SW 1271 (cell line): ENCODE measurements at places on chromosomes 3 and 15.

GRCh38 chr15:57158589-57158988 lies 217.7 kb upstream of the CGNL1 start:
- DNase-seq, result peak; percentile 35

DNA sequence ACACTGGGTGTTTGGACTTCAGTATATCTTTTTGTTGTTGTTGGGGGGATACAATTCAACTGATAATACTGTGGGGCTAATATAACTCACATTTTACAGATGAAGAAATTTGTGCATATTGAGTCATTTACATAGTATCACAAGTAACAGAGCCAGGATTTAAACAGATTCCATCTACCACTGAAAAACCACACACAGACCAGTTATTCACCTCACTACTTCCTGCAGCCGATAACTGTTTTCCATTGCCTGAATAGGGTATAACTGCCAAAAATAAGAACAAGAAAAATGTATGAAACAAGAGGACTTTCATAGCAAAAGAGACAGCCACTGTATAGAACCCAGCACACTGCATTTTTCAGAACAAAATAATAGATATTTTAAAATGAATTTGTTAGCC lies 215.8 kb upstream of the CNTN6 start:
- no peak for DNase-seq

GRCh38 chr3:67239353-67239752 lies 241.2 kb downstream of the KBTBD8 start:
- DNase-seq, result no peak

DNA sequence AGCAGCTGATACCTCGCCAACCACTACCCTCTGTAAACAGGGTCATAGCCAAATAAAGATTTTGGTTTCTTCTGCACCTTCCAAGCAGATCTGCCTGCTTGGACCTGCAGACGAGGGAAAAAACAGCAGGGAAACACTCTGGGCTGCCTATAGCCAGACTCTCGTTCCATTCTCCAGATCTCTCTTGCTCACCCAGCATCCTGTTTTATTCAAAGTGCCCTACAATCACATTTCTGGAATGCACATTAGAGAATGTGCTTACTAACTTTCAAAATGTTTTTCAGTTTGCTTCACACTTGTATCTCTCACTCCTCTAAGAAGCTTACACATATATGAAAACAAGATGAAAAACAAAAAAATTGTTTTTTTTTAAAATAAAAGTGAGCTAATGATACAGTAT lies 71.4 kb downstream of the MLH1 start:
- no peak for DNase-seq

DNA sequence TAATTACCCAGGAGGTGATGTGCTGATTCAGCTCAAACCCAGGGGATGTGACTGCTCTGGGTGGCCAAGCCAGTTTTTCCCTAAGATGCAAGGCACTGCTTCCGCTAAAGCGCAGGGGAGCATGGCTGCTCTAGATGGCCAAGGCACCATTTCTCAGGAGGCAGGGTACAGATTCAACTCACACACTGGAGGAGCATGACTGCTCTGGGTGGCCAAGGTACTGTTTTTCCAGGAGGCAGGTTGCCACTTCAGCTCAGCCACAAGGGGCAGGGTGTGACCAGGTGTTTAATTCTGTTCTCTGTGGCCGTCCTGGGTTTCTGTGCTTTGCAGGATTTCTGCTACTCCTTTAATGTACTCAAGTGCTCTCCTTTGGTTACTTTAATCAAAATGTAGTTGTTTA lies 659.3 kb upstream of the ARRDC4 start:
- DNase-seq, result no peak

- no peak for DNase-seq
Observed at GRCh38 chr3:159513444-159513843, 475.2 kb upstream of the IL12A start.

DNA sequence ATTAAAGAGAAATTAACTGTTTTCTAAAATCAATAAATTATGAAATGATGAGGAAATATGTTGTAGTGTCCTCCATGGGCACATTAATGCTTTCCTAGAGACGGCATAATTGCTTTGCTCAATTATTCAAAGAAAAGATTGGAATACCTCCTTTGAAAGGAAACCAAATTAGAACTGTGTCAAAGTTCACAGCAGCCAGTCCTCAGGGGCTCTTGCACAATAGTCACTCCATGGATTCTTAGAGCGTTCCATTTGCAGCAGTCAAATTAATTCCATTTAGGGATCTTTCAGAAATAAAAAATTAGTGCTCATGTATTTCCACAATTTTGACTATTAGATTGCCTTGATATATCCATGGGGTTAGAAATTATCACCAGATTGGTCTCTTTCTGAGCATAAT lies 841.6 kb upstream of the DPPA4 start:
- DNase-seq, result no peak

DNA sequence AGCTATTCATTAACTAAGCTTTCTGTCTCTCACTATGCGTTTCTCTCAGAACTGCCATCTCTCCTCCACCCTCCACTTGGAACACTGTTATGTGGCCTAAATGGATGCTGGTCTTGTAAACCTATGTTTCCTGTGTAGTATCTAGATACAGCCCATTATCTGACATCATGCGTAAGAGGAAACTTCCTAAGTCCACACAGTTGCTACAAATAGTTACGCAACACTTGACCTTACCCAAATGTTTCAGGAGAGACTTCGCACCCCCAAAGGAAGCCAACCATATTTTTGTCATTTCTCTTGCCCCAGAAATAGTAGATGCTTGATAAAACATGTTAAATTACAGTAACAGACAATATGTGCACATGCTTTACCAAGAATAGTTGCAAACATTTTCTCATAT lies 87.2 kb upstream of the TPRG1 start:
- no peak for DNase-seq

DNA sequence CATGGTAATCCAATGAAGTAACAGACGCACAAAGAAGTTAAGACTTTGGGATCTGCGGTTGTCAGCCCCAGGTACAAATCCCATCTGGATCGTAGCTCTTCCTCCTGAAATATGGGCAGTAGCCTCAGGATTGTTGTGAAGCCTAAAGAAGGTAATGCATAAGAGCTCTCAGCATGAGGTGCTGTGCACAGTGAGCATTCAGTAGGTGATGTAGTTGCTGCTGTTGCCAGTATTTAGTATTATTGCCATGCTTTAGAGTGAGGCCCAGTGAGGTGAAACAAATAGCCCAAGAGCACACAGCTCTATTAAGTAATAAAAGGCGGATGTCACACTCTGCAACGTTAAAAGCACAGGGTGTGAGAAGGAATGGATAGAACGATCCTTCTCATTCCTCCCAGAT lies 225.7 kb downstream of the GABRG3 start:
- no peak for DNase-seq

- no peak for DNase-seq
Observed at GRCh38 chr3:183437061-183437460, 8.6 kb upstream of the MCF2L2 start.

DNA sequence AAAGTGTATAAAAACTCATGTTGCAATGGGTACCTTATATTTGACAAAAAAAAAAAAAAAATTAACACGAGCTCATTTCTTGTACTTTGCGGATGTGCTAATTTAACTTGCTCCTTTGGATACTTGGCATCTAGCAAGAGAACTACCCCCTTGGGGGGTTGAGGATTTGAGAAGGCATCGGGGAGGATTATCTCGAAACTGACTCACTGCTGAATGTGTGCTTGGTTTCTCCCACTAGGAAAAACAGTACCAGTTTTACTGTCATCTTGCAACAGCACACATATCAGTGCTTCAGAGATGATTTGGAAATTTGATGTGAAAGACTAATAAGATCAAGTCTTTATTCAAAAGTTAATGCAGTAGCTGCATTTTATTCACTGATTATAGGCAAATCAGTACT lies 891 bp downstream of the EXOG start:
- DNase-seq, result no peak

- peak; percentile 7 for DNase-seq
Observed at GRCh38 chr15:57444877-57445513, 68.7 kb downstream of the CGNL1 start.

DNA sequence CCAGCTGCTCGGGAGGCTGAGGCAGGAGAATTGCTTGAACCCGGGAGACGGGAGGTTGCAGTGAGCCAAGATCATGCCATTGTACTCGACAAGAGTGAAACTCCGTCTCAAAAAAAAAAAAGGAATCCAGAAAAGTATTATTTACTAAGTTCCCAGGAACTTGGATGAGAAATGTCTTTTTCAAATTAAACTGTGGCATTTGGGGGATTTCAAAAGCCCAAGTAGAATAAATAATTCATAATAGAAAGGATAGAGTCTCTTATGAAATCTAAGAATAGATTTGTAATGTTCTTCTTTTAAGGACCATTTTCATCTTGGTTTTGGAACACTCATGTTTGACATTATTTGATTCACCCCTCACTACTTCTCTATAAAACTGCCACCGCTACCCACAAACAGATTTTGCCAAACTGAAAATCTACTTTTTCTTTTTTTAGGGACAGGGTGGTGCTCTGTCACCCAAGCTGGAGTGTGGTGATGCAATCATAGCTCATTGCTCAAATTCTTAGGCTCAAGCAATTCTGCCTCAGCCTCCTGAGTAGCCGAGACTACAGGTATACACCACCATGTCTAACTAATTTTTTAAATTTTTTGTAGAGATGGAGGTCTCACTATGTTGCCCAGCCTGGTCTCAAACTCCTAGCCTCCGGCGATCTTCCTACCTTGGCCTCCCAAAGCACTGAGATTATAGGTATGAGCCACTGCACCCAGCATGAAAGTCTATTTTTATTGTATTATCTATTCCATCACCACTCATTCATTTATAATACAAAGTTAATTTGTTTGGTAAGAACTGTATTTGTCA lies 99.3 kb downstream of the SENP2 start:
- no peak for DNase-seq

- DNase-seq, result peak; percentile 6
Observed at GRCh38 chr15:86553108-86553507, 473.4 kb downstream of the AGBL1 start.

DNA sequence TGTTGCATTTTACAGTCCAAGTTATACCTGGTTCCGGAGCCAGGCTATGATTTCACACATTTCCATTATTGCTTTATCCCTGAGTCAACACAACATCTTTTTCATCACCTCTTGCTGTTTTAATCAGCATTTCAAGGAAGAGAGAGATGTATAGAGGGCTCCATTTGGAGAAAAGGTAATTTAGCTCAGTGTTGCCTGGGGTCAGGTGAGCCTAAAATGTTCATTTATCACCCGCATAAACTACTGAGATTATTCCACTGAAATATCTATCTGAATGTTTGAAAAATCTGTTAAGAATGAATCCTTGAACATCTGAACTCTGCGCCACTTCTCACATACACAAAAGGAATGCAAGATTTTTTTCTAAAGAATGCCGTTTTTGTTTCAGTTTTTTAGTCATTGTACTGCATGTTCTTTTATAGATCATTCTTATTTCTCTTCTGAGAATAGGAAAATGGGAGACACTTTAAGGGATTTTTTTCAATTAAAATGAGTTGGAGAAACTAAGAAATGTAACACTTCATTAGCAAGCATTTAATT lies 51.5 kb upstream of the AGTR1 start:
- DNase-seq, result no peak

- DNase-seq, result no peak
Observed at GRCh38 chr3:187520027-187520945, 149.9 kb downstream of the SST start.
